ENCODE measurements at places on chromosomes 12 and 14.

GRCh38 chr12:401235-402028 lies at the start of gene CCDC77:
TSS of gene CCDC77 (plus strand) at chr12:401644. CDS start at chr12:409384, 7,740 bp downstream.
- peak; percentile 96 for DNase-seq

- no peak for DNase-seq
Measured at GRCh38 chr14:74656964-74657363, 44.9 kb upstream of the LTBP2 start.

DNA sequence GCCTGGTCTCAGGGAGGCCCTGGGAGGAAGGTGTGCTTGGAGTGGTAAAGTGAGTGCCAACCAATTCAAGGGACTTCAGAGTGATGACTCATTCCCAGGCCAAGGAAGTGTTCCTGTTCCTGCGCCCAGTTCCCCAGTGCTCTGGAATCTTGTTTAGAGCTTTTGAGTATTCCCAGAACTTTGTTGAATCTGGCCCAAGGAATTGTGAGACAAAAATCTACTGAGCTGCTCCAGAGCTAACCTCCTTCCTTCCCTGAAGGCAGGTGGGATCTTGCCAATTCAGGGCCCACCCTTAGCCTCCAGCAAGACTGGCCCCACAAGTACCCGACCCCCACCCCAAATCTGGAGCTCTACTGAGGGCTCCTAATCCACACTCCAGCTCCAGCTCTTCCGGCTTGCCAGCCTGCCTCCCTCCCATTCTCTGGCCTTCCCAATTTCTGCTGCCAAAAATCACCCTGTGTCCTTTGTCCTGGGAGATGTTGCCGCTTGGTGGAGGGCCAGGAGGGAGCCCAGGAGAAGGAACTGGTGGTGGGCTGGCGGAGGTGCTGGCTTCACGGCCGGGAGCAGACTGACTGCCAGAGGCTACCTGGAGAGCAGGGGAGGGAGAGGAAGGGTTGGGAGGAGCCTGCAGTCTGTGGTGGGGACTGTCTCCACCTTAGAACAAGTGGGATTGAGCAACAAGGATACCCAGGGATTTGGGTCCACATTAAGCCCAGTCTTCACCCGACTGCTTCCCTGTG lies 2.0 kb upstream of the ATN1 start:
- no peak for DNase-seq

DNA sequence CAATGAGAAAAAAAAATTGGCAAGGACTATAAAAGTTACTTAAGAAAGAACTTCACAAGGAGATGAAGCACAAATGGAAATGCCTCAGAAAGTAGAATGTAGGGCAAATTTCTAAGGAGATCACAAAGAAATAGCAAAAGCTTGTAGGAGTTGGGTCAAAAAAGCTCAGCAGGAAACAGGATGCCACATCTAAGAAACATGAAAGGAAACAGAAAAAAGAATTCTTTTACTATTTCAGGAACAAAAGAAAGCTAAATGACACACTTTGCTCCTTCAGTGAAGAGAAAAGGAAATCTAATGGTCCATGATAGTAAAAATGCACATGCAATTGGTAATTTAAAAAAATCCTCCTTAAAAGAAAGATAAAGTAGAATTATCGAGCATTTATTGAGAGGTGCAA lies 452.1 kb upstream of the GARIN6 start:
- no peak for DNase-seq

- DNase-seq, result peak; percentile 80
Measured at GRCh38 chr12:88580051-88580871, at the start of gene KITLG. TSS of gene KITLG (minus strand) at chr12:88580471. CDS start at chr12:88580278, 193 bp downstream.

- no peak for DNase-seq
Measured at GRCh38 chr14:86858031-86858430, 1135.0 kb downstream of the GALC start.

DNA sequence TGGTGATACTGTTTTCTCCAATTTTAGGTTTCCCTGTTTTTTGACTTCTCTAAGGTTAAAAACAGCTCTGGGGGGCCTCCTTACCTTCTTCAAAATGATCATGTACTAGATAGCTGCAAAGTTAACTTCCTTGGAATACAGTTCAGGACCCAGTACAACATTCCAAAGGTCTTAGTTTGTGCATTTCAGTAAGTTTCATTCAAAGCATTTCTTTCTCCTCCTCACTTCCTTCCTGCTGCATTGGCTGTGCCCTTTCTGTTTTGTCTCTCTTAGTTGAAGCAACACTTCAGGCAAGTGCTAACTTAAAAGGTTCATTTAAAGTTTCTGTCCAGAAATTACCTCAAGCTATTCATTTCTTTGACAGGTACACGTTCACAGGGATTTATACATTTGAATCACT lies 95.7 kb downstream of the SCN8A start:
- no peak for DNase-seq

All from HEK293T (cell line).